ENCODE measurements at places on chromosomes 4 and X.

DNA sequence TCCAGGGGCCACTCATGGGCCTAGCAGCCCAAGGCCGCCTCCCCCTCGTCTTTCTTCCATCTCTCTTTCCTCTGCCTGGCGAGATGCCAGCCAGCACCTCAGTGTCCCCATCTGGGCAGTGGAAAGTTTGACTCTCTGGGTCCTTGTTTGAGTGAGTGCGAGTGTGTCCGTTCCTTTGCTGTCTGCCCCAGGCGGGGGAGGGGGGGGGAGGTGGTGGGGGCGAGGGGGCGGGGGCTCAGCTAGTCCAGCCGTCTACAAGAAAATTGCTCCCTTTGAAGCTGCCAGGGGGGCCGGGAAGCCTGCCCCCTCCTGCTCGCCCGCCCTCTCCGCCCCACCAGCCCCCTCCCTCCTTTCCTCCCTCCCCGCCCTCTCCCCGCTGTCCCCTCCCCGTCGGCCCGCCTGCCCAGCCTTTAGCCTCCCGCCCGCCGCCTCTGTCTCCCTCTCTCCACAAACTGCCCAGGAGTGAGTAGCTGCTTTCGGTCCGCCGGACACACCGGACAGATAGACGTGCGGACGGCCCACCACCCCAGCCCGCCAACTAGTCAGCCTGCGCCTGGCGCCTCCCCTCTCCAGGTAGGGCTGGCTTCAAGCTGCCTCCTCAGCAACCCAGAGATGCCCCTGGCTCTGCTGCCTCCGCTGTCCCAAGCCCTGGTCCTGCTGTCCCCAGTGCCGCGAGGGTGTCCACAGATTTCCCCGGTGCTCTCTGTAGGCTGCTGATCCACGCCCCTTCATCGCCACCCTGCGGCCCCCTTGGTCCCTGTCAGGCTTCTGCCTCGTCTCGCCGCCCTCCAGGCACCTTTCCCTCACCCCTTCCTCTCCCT, at the start of gene BGN:
Gene BGN (plus strand): TSS at position 440 of the 821 bp plus-strand sequence. CDS start 9,652 bp downstream, outside the sequence.
- peak; percentile 50 for DNase-seq

DNA sequence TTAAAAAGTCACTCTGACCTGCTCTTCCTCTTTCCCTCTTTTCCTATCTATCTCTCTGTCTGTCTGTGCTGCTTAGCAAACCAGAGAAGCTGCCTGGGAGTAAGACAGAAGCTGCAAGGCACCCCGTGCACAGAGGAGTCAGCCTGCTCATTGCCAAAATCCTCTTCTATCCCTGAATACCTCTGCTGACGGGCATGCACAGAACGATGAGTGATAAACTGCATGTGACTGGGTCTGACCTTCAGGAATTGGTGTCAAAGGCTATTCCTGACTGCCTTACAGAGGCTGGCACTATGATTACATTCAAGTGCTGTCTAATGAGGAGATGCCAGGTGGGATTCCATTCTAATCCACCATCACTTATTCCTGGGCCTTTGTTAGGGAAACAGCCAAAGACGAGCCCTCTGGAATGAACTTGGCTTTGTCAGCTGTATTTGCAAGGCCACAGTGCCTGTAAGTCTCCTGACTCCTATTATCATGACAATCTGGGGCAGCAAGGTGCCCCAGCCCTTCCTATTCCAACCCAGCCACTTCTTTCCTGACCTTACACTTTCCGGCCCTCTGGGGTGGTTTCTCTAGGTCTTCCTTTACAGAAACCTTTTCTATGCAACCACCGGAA, 45.4 kb upstream of the CTAG2 start:
- no peak for DNase-seq

GRCh38 chrX:24243188-24243587, 70.7 kb downstream of the SUPT20HL2 start:
- no peak for DNase-seq

DNA sequence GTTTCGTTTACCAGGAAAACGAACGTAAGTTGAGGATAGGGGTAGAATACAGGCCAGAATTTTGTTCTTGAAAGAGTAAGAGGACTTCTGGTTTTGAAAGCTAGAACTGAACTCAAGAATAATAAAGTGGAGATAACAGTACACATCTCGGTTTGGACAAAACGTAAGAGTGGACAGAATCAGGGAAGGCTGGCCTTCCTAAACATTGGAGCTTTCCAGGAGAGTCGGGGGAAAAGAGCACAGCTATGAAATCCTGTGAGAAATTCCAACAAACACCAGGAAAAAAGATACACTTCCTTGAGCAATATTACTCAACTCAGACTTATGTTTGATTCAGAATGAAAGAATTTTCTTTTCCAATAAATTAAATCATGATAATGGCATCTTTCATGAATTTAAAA, 1.2 kb downstream of the CTSO start:
- no peak for DNase-seq

- DNase-seq, result no peak
These were observed 67.8 kb downstream of the ABLIM2 start for GRCh38 chr4:8090744-8091301.

- DNase-seq, result no peak
These were observed 105.0 kb downstream of the HMX1 start for GRCh38 chr4:8766610-8767009.

- no peak for DNase-seq
These were observed 358.4 kb downstream of the GLUD2 start for GRCh38 chrX:121405826-121406225.

DNA sequence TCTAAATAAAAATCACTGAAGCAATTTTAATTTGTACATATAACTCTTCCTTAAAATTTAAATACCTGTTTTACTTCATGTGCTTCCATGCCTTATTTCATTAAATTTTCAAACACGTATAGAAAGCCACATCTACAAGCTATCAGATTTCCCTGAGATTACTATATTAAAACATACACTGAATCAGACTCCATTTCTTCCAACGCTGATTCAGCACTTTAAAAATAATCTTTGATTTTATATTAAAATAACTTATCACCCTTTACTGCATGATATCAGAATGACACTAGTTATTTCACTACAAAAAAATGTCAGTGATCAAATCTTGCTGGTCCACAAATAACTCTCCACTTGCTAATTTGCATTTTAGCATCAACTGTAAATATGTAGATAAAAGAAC, 550.8 kb downstream of the IL1RAPL1 start:
- DNase-seq, result no peak

- no peak for DNase-seq
These were observed 61.7 kb downstream of the HADH start for GRCh38 chr4:108051343-108051742.

GRCh38 chr4:123466080-123466785, 69.6 kb downstream of the SPRY1 start:
- no peak for DNase-seq

DNA sequence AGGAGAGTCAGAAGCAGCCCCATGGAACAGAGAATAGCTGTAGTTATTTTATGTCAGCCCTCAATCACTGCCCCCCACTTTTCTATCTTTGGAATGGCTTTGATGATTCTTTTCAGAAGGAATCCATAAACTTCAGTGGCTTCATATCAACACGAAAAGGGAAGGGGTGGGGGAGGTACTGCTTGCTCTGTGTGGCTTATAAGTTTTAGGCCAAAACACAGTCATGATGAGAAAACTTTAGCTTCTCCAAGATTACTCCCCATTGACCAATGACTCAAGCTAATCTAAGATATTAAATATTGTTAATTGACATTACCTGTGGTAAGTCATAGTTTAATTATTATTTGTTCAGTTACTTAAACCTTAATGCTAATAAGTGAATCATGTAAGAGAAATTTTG, 669.6 kb upstream of the FAM241A start:
- no peak for DNase-seq

DNA sequence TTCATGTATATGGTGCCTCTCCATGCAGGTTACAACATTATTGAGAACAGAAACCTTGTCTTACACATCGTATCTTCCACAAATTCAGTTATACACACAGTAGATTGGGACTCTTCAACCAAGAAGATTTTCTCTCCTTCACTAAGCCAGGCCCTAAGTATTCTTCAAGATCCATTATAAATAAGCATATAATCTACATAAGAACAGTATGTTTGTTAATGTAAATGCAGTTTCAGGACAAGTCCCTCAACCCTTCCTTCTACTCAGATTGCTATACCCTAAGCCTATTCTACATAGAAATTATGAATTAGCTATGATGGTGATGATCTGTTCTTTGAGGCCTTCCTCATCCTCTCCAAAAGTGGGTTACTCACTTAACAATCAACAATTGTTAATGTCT, 41.2 kb downstream of the COL4A6 start:
- DNase-seq, result no peak

DNA sequence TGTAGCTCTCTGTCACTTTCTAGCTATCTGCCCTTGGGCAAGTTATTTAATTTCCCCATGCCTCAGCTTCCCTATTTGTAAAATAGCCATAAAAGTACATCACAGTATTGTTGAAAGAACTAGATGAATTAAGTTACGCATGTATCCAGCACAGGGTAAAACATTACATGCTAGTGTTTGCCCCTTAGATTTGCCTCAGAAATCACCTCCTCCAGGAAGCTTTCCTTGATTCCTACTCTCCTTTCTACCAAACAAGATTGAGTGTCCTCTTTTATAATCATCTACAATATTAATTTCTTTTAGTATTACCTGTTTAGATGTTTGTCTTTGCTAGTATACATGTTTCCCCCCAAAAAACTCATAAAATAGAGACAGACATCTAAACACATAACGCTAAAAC, 369.5 kb downstream of the GBA3 start:
- no peak for DNase-seq

GRCh38 chr4:15291122-15291521, 136.7 kb upstream of the C1QTNF7 start:
- no peak for DNase-seq

DNA sequence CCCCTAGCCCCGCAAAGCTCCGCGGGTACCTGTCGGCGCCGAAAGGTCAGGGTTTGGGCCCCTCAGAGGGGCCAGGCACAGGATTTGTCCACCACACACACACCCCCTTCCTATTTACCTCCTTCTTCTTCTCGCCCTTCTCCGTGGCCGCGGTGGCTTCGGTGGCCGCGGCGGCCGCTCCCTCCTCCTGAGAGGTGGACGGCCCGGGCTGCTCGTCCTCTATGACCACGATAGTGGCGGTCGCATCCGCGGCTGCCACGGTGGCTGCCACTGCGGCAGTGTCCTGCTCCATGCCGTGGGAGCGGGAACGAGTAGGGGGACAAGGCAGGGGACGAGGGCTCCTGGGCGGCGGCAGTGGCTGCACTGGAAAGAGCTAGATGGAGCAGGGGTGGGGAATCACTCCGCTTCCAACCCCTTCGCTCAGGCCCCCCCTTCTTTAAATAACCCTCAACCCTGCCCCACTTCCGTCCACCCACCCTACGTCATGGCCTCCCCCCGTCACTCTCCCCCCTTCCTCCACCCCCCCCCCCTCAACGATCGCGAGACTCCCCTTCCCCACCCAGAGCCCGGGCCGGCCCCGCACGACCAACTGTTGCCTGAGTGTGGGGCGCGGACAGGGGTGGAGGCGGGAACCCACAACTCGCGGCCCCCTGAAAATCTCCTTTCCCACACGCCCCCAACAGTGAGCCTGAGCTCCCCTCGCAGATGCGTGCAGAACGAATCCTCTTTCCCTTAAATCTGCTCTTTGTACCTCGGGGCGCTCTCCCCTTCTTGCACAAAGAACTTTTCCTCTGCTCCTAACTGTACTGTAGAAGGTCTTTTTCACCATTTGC, at the start of gene SMARCA1:
Gene SMARCA1 (minus strand): TSS at position 412 of the 833 bp plus-strand sequence. CDS start 120 bp downstream, at position 292.
- DNase-seq, result peak; percentile 40

DNA sequence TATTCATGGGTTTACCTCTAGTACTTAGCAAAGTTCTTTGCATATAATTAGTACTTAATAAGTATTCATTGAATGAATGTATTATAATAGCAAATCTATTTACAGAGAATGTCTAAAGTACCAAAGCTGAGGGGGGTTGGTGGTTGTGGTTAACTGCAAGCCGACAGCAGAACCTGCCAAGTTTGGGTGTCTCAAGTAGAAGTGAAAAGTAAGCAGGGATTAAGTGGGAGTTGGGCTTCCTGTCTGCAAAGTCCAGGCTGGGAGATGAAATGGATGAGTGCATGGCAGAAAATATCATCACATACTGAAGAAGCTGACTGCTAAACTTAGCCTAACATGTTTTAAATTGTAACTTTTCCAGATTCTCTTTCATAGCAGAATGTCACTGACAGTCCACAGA, 169.6 kb downstream of the CAMK2D start:
- DNase-seq, result no peak

- no peak for DNase-seq
These were observed 14.6 kb downstream of the SYTL4 start for GRCh38 chrX:100717363-100717762.

GRCh38 chr4:16250661-16251365, 24.5 kb upstream of the TAPT1 start:
- DNase-seq, result no peak

- no peak for DNase-seq
These were observed 18.4 kb upstream of the ANAPC4 start for GRCh38 chr4:25358515-25359275.

DNA sequence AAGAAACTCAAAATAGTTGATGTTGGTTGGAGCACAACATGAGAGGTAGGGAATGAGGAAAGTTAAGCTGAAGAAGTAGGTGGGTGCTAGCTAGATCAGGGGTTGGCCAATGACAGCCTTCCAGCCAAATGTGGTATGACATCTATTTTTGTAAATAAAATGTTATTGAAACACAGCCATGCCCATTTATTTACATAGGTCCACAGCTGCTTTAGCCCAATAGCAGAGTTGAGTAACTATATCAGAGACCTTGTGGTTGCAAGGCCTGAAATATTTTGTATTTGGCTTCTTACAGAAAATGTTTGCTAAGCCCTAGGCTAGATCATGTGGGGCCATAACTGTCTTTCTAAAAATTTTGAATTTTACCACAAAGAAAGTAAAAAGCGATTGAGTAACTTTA, 234.9 kb upstream of the CTSO start:
- no peak for DNase-seq

DNA sequence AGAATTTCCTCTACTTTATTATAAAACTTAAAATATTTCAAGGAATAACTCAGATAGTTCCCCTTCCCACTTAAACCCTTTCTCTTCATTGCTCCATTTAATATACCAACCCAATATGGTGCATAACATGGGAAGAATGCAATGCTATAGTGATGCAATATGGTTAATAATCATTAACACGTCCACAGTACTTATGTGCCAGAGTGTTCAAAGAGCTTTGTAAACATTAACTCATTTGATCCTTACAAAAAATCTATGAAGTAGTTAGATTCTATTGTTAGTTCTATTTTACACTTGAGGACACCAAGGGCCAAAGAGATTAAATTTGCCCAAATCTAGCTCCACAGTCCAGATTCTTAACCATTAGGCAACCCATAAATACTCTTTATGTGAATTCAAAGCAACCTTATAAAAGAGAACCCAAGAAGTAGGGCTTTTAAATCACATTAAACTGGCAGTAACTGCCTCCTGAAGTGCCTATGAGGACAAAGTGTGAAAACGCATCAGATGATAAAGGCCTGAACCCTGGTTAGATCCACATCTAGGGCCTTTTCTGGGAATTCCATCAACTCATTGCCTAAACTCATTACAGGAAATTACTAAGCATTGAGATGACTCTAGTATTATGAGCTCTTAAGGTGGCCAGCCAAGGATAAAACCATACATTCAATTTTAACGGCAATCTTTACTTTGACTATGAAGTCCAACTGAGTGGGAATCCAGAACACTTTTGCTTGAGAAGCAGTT, 94.3 kb downstream of the AREG start:
- no peak for DNase-seq
